Spinal cord (tissue), 10 donors: ENCODE measurements at places on chromosomes 2 and 18. TPM values are rescaled to one million over a fixed set of nuclear protein-coding genes. Genes with fewer than 3 reads are reported as not detected.
A peak's percentile ranks its signal among the peaks of the same experiment; 100 is the strongest.

The MERTK gene
- total RNA-seq: 13.4 TPM

The SCN9A gene
- 18.6 TPM for total RNA-seq

The SH3RF3 gene
- total RNA-seq: 5.2 TPM

The RNF152 gene
- 21.2 TPM for total RNA-seq

The CDCA7 gene
- total RNA-seq: 8.0 TPM

GRCh38 chr2:178250429-178250828 lies 56.1 kb downstream of the OSBPL6 start:
- no peaks in the 10 kb centered on the region for H3K4me1 ChIP-seq
- peak overlapping the region; percentile 16 for H3K27ac ChIP-seq
- H3K27me3 ChIP-seq: no peaks in the 10 kb centered on the region
- DNase-seq: no peak
- H3K36me3 ChIP-seq: no peaks in the 10 kb centered on the region

DNA sequence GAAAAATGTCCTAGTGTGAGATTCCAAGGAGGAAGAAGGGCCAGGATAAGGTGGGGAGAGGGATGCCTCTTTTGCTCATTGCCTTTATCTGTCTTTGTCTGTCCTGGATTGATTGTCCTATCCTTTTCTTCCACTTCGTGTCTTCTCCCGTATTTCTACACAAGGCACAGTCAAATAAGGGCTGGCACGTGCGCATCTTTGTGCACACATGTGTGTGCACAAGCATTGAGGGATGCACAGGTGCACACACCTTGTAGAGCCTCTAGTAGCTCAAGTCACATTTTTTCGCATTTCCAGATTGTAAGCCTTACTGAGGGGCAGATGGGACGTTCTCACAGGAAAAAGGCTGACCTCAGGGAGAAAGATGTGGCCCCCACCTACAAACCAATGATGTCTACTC lies 170.2 kb upstream of the TNP1 start:
- no peak for DNase-seq
- no peaks in the 10 kb centered on the region for H3K36me3 ChIP-seq
- no peak overlapping the region for H3K27ac ChIP-seq

DNA sequence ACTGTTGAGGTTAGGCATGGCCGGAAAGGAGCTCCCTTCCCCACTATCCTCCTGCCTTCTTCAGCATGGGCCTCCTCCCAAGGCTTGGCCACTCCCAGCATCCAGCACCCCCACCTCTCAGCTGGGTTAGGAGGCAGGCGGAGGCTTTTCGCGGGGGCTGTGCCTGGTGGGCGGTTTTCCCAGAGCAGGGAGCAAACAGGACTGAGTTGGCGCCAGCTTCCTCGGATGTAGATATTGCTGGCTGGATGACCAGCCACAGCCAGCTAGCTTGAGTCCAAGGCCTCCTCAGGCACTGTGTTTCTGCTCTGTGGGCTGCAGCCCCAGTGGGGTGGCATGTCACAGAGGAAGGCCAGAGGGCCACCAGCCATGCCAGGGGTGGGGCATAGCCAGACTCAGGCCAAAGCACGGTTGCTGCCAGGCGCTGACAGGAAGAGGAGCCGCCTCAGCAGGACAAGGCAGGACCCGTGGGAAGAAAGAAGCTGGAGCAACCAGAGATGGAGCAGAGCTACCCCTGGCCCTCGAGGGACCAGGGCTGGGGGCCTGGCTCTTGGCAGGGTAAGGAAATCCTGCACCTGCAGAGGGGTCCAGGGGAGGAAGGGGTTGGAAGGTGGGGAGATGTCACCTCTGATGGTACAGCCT lies at the start of gene TCF23:
TCF23 (plus strand) TSS at position 204 of the 639 bp plus-strand sequence; CDS start at position 334, 130 bp downstream.
- H3K27ac ChIP-seq: no peak within 1 kb of the TSS
- no peak for DNase-seq
- no peaks in the 10 kb centered on the region for H3K4me1 ChIP-seq
- no peak within 1 kb of the TSS for H3K4me3 ChIP-seq
- no peaks in the 10 kb centered on the region for H3K27me3 ChIP-seq

- no peak overlapping the region for H3K27ac ChIP-seq
- no peak for DNase-seq
- no peaks in the 10 kb centered on the region for H3K27me3 ChIP-seq
- no peak overlapping the region for H3K4me3 ChIP-seq
- H3K36me3 ChIP-seq: no peaks in the 10 kb centered on the region
Observed at GRCh38 chr2:193929131-193929530, 1727.9 kb upstream of the SLC39A10 start.

DNA sequence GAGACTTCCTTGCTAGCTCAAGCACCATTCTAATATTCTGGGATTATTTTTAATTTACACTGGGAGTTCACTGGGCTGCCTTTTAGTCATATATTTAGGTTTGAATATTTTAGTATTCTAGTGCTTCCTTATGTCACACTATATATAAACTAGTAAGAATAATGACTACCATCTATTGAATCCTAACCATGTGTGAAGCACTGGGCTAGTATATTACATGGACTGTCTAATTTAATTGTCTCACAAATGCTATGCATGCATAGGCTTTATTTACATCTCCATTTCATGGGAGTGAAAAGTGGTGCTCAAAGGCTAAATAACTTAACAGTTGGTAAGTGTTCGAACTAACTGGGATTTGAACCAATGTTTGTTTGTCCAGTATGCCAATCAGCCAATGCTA lies 272.4 kb downstream of the RND3 start:
- no peaks in the 10 kb centered on the region for H3K4me1 ChIP-seq
- no peak overlapping the region for H3K4me3 ChIP-seq
- H3K27me3 ChIP-seq: peaks cover 5% of the 10 kb centered on the region
- no peaks in the 10 kb centered on the region for H3K36me3 ChIP-seq

GRCh38 chr2:30224151-30224550 lies 7.2 kb upstream of the LBH start:
- no peaks in the 10 kb centered on the region for H3K27me3 ChIP-seq
- H3K27ac ChIP-seq: no peak overlapping the region
- no peaks in the 10 kb centered on the region for H3K4me1 ChIP-seq

GRCh38 chr2:54522624-54523281 lies 66.6 kb downstream of the SPTBN1 start:
- H3K27me3 ChIP-seq: no peaks in the 10 kb centered on the region
- H3K4me3 ChIP-seq: no peak overlapping the region
- no peak overlapping the region for H3K27ac ChIP-seq
- DNase-seq: peak; percentile 38
